Right cardiac atrium (tissue), 5 donors: ENCODE measurements at places on chromosomes 3 and 15. TPM values are rescaled to one million over a fixed set of nuclear protein-coding genes. Genes with fewer than 3 reads are reported as not detected.
A peak's percentile ranks its signal among the peaks of the same experiment; 100 is the strongest.

The MRAS gene
- total RNA-seq, result 244 TPM

DNA sequence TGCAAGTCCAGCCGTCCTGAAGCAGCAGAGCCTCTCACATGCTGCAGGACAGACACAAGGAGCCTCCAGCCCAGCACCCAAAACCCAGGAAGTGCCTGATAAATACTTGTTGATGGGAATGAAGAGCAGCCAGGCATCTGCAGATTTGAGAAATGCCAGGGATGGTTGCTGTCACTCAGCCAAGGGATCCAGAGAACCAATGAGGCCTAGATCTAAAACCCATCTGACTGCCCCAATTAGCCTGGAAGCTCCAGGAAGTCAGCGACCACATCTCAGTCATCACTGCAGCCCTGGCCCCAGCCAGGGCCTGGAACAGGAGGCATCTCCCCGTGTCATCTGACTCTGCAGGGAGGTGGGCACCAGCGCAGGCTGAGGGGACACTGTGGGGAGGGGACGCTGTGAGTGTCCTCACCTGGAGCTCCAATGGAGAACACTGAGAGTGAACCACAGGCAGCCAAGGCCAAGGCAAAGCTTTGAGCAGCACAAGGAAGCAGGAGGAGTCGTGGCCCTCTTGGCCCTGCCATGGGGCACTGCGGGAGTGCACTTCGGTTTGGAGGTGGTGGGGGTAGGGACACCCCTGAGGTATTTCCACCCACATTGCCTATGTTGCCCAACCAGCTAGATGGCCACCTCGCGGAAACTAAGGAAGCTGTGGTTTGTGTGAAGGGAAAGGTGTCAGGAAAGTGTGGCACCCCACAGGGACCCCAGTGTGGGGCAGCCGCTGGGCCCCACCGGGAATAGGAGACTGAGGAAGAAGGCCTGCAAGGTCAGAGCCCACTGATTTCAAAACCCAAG, 229.5 kb downstream of the VPS13C start:
- no peak for DNase-seq

The BCL6 gene
- 70.5 TPM for total RNA-seq

The ISL2 gene
- total RNA-seq, result not detected

The TRIM69 gene
- total RNA-seq, result 46.1 TPM

GRCh38 chr15:77421370-77421700, 647 bp downstream of the HMG20A start:
- DNase-seq, result no peak

The SI gene
- total RNA-seq, result not detected

The CHRFAM7A gene
- 4.9 TPM for total RNA-seq

- no peak for DNase-seq
Observed at GRCh38 chr3:12427551-12427950, 56.7 kb upstream of the TSEN2 start.

DNA sequence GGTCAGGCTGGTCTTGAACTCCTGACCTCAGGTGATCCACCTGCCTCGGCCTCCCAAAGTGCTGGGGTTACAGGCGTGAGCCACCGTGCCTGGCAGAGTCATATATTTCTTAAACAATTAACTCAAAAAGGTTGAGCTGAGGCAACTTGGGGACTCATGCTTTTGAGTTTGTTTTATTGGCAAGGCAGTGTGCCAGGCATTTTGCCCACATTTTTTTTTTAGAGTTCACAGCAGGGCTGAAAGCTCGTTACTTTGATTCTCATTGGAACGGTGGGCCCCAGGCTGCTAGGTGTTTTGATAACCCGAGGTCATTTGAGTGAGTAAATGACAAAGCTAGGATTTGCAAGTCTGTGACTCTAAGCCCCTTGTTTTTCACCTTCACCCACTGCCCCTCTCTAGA, 76.2 kb downstream of the CCK start:
- DNase-seq, result no peak

- peak; percentile 47 for DNase-seq
Observed at GRCh38 chr15:40338921-40339620, 1.7 kb downstream of the CCDC9B start.

The FOXB1 gene
- not detected for total RNA-seq

The MKRN3 gene
- total RNA-seq, result 1.1 TPM

DNA sequence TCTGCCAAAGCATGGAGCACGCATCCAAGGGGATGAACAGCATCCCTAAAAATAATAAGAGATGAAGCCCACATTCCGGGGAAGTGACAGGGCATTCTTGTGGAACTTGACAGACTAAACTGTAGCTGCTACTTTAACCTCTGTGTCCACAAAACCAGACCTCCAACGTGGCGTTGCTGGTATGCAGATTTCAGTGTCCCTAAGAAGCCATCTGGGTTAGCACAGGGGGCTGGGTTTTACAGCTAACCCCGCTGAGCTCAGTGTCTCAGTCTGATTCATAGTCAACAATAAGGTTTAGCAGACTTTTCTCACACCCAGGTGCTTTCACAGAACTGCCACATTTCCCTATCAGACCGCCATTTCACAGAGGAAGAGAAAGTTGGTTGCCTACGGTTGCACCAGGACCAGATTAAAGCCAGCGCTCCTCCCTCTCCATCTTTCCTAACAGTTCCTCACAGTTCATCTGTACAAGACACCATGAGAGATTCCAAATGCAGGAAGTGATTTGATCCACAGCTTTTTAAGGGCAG, 61.6 kb upstream of the CTDSPL start:
- DNase-seq, result no peak

The GOLGA8G gene
- total RNA-seq, result not detected

The GOLGA6B gene
- not detected for total RNA-seq

The TLR9 gene
- total RNA-seq, result 0.20 TPM

DNA sequence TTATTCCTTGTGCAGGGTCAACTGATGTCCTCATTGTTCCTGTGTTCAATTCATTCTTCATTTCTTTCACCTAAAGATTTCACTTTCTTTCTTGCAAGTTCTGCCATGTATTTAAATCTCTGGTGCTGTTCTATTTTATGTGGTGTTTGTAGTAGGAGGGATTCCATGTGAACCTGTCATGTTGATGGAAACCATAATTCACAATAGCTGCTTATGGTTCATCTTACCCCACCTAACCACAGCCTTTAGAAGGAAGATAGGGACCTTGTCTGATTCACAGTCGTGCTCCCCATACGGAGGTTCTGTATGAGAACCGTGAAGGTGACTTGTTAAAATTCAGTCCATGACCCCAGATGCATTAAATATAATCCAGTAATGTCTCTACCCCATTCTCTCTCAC, 21.9 kb downstream of the SLCO2A1 start:
- DNase-seq, result no peak

The DYNLT2B gene
- 3.6 TPM for total RNA-seq

DNA sequence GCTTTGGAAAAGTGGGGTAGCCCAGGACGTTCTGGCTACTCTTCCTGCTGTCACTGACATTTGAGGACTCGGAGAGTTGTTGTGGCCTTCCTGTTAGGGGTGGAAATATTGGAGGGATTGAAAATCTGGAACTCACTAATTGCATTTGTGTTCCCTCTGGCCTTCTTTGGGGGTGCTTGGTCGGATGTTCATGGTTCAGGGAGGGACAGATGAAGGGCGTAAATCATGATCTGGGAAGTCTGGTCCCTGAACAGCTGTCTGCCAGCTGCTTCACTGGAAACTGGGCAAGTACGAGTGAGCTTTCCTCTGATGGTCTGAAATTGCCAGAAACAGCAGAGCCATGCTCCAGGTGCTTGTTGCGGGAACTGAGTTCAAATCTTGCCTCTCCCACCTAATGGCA, 327.8 kb upstream of the C2CD4B start:
- no peak for DNase-seq

The GOLGA8Q gene
- total RNA-seq, result 0.79 TPM

GRCh38 chr3:36777424-36778218, 13.3 kb upstream of the DCLK3 start:
- DNase-seq, result no peak

GRCh38 chr3:56771376-56771775, 30.4 kb downstream of the ARHGEF3 start:
- DNase-seq, result no peak

DNA sequence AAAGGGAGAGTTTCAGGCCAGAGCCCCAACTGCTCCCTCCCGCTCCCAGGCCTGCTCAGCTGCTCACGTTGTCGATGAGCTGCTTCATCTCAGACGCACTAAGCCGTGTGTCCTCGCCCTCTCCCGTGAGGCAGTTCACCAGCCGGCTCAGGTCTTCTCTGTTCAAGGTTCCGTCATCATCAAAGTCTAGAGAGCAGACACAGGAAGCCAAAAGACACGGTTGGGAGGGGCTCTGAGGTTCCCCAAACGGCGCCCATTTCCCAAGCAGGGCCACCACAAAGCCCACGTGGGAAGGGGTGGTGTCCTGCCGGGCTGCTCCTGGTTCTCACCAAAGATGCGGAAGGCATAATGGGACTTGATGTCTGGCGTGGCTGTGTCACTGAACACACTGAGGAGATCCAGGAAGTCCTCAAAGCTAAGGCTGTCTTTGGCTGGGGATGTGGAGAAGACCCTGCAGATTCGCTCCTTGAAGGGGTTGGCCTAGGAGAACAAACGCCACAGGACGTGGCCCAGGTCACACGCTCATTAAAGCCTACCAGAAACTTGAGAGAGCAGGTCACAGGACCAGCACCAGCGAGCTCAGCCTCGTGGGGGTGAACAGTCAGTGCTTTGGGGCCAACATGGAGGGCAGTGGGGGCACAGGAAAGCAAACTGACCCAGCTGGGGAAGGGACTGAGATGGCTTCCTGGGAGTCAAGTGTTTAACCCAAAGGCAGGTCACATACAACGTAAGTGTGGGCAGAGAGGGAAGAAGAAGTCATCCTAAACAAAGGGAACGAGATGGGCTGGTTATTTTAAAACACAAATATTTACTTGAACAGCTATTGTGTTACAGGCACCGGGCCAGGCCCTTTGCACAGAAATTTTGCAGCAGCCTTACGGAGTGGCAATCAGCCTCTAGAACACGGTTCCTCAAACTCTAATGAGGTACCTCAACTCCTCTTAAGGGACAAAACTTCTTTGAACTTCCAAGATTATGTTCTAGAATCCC, 2.4 kb downstream of the CIB1 start:
- DNase-seq, result no peak

The DNAH1 gene
- total RNA-seq, result 3.0 TPM

DNA sequence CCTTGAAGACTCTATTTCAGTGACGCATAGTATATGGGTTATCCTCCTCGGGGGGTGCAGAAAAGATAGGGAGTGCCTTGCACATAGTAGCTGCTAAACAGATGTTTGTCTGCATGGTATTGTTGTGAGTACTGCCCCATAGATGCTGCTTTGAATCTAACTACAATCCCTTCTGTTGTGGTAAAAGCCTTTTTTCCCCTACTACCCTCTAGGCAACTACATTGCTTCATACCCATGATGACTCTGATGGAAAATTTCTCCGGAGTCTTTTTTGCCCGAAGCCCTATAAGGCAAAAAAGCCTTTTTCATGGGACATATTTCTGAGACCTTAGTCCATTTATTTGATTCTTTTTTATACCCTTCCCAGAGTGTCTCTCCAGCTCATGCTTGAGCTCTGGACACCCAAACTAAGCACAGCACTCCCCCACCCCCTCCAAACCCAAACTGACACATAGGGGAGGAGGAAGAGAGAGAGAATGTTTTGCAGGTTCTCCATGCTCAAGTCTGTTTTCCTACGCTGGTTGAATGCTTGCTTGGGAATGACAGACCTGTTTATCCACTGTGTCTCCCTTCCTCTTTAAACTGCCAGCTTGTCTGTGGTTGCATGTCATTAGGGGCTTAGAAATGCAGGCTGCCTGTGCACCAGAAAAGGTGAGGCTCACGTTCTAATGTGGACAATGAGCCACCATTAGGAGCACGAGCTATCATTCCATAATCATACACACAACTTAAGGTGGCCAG, 52.9 kb downstream of the LRTM1 start:
- DNase-seq, result no peak

- DNase-seq, result no peak
Observed at GRCh38 chr3:1439395-1439794, 346.6 kb downstream of the CNTN6 start.

DNA sequence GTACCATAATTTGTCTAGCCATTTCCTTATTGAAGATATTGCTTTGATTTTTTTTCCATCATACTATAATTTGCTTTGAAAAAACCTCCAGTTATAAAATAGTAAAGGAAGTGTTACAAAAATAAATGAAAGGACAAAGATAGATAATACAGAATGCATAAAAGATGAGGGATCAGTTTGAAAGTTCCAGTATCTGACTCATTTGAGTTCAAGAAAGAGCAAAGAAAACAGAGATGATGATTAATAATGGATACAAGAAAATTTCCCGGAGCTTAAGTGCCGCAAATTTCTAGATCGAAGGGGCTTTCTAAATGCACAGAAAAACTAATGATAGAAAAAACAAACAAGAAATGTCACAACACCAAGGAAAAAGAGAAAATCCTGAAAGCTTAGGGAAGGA, 4.3 kb downstream of the WDR48 start:
- no peak for DNase-seq

The TATDN2 gene
- 25.6 TPM for total RNA-seq

DNA sequence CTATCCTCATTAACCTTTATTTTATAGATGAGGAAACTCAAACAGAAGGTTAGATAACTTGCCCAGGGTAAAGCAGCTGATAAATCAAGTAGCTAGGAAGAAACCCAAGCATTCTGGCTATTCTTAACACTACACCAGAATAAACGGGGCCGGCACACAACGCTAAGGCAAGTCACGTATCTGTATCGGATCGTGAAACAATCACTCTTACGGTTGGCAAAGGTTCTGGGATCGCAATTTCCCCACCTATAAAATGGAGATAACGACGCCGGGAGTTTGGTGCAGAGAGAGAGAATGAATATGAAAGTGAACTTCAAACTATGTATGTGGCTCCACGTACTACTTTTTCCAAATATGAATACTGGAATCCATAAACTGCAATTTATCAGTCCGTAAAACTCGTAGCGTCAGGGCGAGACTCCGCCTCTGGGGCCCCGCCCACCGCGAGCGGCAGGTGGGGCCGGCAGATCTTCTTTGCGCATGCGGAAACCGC, 252 bp upstream of the ARMC8 start:
- peak; percentile 96 for DNase-seq

The GRIP2 gene
- 8.7 TPM for total RNA-seq

GRCh38 chr3:78260388-78260787, 1220.5 kb downstream of the ROBO2 start:
- DNase-seq, result no peak

The ZNF860 gene
- total RNA-seq, result 0.25 TPM

The SORD gene
- 12.5 TPM for total RNA-seq

The PLS1 gene
- 1.2 TPM for total RNA-seq

GRCh38 chr15:60070838-60071493, 66.9 kb downstream of the FOXB1 start:
- DNase-seq, result no peak

GRCh38 chr3:101453961-101454360, 59.1 kb downstream of the SENP7 start:
- DNase-seq, result no peak

DNA sequence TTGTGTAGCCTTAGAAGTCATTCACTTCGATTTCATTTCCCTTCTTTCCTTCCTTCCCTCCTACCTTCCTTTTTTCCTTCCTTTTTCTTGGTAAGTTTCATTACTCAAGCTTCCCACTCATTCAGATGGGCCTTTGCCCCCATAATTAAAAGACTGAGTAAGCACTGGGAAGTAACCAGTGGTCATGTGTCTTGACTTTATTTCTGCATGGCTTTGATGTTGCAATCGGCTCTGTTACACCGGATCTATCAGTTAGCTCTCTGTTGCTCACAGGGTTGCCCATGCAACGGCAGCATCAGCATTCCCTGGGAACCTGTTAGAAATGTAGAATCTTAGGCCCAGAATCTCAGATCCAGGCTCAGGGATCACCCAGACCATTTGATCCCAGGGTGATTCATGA, 25.6 kb upstream of the LARS2 start:
- DNase-seq, result no peak
